ENCODE measurements at places on chromosomes 1 and 21.

DNA sequence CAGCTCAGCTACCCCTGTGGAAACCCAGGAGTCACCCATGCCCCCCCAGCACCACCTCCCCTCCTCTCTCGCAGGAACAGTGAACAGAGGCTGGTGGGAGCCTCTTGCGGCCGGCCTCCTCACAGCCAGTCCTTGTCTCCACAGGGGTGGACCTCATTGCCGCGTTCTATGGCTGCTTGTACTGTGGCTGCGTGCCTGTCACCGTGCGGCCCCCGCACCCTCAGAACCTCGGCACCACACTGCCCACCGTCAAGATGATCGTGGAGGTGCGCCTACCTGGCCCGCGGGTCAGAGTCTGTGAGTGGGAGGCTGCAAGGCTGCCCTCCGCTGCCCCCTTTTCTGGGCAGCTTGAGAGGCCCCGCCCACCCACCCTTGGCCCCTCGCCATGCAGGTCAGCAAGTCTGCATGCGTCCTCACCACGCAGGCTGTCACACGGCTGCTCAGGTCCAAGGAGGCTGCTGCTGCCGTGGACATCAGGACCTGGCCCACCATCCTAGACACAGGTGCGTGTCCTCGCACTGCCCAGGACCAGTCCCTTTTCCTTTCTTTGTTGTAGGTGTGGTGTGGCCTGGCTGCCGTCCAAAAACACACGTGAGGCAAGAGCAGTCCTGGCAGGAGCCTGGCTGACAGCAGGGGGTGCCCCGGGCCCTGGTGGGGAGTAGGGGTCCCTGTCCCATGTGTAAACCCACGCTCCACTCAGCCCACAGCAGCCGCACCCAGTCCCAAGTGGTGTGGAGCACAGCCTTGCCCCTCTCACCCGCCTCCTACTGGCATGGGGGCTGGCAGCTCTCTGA, 50.3 kb downstream of the S100B start:
- DNase-seq = no peak

GRCh38 chr21:18155508-18156193, 89.0 kb upstream of the CHODL start:
- no peak for DNase-seq

- DNase-seq = no peak
Observed at GRCh38 chr1:151356696-151357095, 9.6 kb upstream of the RFX5 start.

GRCh38 chr1:167671727-167672511, 41.9 kb downstream of the RCSD1 start:
- DNase-seq = no peak

- DNase-seq = no peak
Observed at GRCh38 chr1:70234733-70235132, 13.6 kb downstream of the SRSF11 start.

GRCh38 chr21:42336054-42336453, 14.7 kb downstream of the TFF2 start:
- no peak for DNase-seq

All from Panc1 (cell line).